Fibroblast of lung (primary cell): ENCODE measurements at places on chromosomes 7 and 10.
A peak's percentile ranks its signal among the peaks of the same experiment; 100 is the strongest.

DNA sequence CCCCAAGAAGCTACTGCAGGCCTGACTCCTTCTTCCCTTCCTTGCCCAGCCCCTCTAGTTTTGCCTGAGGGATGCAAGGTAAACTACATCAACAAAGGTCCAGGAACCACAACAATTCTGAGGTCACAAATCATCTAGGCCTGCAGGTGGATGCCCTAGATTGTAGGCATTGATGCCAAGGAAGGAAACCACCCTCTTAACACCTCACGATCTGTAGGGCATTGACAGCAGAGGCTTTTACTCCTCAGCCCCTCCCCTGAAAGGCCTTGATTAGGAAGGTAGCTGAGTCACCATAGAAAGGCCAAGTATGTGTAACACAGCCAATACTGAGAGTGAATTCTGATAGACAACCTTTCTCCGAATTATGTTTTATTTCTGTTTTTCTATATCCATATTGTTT, 46.7 kb upstream of the FAM3C start:
- no peak for DNase-seq

DNA sequence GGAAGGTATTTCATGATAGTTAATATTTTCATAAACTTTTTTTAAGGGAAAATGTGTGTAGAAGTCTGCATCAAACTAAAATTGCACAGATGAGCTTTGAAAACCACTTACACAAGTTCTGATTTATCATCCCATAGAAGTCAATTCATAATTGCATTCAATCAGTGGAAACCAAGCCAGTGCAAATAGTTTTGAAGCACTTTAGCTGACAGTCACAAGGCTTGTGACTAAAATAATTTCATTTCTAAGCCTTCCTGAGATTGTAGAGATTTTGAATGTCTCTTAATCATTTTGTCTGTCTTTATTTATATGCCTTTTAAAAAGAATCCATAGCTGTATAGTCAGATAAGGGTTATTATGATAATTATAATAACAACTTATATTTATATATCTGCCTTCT, 41.4 kb downstream of the EXOC4 start:
- no peak for DNase-seq

DNA sequence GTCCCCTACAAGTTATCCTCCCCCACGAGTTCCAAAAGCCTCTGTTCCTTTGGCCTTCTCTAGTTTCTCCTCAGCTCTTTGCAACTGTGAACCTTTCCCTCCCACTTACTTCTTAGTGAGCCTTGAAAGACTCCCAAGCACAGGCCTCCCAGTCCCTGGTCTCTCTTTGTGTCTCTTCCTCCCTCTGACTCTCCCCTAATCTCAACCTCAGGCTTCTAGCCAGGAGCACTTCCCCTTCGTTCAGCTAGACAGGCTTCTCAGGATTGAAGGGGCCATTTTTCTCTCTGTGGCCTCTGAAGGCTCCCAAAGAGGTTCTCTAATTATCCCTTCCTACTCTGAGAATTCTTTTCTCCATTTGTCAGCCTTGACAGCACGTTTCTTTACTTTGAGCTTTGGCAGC, 50.2 kb upstream of the PHYHIPL start:
- no peak for DNase-seq

GRCh38 chr10:110008518-110009339, 945 bp downstream of the ADD3 start:
- no peak for DNase-seq

DNA sequence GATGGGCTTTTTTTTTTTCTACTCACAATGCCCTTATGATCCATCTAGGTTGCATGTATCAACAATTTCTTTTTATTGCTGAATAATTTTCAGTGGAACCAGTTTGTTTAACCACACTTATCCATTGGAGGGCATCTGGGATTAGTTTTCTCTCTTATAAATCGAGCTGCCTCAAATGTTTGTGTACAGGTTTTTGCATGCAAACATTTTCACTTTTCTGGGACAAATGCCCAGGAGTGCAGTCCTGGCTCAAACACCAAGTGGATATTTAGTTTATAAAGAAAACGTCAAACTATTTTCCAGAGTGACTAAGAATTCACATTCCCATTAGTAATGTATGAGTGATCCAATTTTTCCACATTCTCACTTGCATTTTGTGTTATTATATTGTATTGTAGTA, 313.4 kb downstream of the CXCL12 start:
- peak; percentile 80 for DNase-seq

- no peak for DNase-seq
Observed at GRCh38 chr7:28245123-28245878, 64.7 kb upstream of the JAZF1 start.

- no peak for DNase-seq
Observed at GRCh38 chr7:29620556-29620930, 56.9 kb downstream of the PRR15 start.

GRCh38 chr10:107442035-107442505, 277.6 kb upstream of the SORCS1 start:
- DNase-seq, result peak; percentile 55

GRCh38 chr10:124704428-124705380, 39.5 kb downstream of the FAM53B start:
- DNase-seq, result no peak

GRCh38 chr7:35727571-35727970, 32.6 kb upstream of the HERPUD2 start:
- DNase-seq, result no peak

DNA sequence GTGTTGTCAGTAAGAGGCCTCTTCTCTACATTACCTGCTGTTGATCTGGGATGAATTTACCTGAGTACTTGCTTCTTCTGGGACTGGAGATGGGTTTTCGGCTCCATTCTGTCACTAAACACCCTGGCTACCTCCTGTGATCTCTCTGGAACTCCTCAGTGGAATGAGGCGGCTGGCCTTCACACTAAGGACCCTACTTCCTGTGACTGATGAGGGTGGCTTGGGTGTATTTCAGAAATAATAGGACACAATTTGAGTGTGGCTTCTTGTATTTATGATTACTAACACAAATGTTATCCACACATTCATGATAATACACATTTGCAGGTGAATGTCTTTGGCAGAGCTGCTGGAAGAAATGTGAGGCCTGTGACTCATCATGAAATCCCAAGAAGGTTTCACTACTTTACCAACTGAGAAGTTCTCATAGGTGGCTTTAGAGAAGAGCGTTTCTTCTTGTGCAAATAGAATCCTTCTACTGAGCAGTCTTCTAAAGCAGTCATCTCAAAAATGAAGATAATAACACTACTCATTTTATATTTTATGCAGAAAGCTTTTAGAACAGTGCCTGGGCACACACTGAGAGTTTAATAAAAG, 21.3 kb upstream of the EVX1 start:
- no peak for DNase-seq

DNA sequence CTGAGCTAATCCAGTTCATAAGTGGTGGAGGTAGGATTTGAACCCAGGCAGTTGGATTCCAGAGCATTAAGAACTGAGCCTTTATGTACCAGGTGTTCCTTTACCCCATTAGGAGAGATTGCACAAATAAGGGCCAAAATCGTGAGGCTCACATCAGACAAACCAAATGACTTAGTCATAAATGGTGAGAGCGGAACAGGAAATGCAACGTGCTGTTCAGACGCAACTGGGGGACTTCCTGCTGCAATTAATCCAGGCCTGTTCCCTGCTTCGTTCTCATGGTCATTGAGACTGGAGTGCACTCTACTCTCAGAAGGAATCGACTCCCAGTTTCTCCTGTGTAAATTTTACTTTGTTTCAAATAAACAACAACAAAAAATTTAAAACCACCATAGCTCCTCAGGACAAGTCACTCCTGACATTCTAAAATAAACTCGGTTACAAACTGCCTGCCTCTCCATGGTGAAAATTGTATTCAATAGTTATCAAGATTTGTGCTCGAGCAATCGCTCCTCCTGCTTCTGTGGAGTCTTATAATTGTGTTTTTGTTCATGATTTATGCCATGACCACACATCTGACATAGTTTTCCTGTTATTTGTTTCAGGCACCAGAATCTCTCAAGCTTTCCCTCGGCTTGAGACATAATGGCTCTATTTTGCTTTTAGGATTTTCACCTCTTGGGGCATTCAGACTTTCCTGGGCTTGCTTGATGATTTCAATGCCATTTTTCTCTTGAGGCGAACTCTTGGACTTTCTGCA, 115.3 kb upstream of the BMPER start:
- no peak for DNase-seq

DNA sequence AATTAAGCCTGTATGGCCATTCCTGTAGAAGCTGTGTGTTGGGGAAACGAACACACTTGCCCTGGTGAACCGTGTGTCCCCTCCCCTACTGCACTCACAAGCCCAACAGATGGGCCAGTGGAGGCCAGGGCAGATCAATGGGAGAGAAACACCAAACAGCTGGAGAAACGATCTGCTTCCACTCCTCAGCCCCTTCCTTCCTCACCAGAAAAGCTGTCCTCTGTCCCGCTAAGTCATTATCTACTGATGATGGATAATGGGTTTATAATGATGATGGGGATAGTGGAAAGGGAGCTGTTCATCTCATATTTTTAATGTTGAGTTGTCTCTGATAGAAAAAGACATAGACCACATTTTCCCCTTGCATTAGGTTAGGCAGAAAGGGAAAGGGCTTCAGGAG, 99.7 kb downstream of the ELMO1 start:
- DNase-seq, result no peak

GRCh38 chr10:127115100-127115499, 81.3 kb downstream of the INSYN2A start:
- no peak for DNase-seq

DNA sequence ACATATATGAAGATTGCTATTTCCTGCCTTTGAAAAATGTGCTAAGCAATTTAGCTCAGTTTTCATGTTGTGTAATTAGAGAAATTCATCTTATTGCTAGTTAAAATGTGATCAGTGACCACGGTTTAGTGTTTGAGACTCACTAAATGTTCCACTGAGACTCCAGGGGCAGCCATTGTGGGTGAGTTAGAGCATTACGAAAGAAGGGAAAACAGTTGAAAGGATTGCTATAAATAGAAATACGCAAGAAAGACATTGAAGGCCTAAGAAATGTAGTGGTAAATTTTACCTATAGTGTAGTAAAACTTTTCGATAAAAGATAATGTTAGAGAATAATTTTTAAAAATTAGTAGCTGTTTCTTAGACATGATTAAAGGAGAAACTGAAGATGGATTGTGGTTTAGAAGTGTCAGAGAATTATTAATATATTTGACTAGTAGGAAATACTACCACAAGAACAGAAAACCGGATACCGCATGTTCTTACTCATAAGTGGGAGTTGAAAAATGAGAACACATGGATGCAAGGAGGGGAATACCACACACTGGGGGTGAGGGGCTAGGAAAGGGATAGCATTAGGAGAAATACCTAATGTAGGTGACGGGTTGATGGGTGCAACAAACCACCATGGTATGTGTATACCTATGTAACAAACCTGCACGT, 394.5 kb downstream of the SEMA3D start:
- DNase-seq, result peak; percentile 24

DNA sequence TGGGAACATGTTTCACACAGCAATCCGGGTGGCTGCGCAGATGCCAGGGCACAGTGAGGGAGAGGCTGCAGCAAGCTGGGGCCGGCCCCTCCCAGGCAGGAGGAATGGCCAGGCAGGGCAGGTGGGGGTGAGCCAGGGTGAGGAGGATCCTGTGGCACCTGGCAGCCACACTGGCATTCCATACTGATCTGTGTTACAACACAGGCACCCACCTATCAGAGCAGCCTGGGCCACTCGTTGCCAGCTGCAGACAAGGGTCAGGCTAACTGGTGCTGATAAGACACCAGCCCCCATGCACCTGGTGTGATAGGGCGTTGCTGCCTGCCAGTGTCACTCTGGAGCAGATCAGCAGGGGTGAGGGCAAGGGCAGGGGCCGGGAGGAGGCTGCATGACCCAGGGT, 16.6 kb upstream of the RET start:
- no peak for DNase-seq

- DNase-seq, result no peak
Observed at GRCh38 chr7:92602352-92603088, 12.3 kb upstream of the FAM133B start.

GRCh38 chr7:81268551-81268950, 349.7 kb upstream of the SEMA3C start:
- peak; percentile 54 for DNase-seq

- DNase-seq, result no peak
Observed at GRCh38 chr10:124386186-124387077, 32.3 kb downstream of the OAT start.

DNA sequence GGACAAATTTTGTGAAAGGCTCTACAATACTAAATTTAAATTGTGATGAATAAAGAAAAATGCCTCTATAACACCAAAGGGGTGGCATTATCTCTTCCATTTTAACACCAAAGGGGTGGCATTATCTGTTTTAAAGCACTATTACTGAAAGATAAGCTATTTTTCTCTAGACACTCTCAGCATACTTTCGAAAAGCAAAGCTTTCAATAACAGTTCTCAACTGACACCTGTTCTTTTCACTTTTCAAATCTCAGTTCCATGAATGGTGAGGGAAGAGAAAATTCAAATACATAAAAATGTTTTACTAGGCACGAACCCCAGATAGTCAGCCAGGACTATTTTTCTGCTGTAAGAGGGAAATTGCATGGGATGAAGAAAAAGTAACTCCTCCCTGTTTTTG, 103.8 kb downstream of the CPEB3 start:
- no peak for DNase-seq

- no peak for DNase-seq
Observed at GRCh38 chr10:93250010-93250409, 176.3 kb downstream of the CYP26A1 start.

- no peak for DNase-seq
Observed at GRCh38 chr7:31910191-31910590, 160.0 kb downstream of the PDE1C start.

- no peak for DNase-seq
Observed at GRCh38 chr10:64690194-64690593, 1169.0 kb downstream of the REEP3 start.

- no peak for DNase-seq
Observed at GRCh38 chr7:153023194-153023592, 263.6 kb downstream of the ACTR3B start.

DNA sequence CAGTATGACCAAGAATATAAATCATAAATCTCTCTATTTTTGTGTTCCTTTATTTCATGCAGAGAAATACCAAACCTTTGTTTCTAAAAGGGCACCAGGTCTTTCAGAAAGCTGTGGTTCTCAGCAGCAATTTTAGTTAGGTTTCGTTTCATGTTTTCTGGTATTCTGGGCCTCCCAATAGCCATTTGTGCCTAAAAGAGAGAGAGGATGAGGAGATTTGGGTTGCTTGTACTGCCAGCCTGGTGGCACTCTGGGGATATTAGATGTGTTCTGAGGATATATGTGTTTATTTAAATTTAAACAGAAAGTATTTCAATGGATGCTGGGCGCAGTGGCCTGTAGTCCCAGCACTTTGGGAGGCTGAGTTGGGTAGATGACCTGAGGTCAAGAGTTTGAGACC, 471.7 kb downstream of the AUTS2 start:
- DNase-seq, result no peak

GRCh38 chr10:62814756-62815380, 1.3 kb downstream of the EGR2 start:
- DNase-seq, result peak; percentile 28
